Stimulated activated CD8-positive, alpha-beta memory T cell treated with anti-CD3 and anti-CD28 coated beads, Interleukin-7, amount 100 ng/mL, for 4 hours (primary cell): ENCODE measurements at places on chromosomes 13 and 19.

- DNase-seq = no peak
These were observed 133.3 kb downstream of the SOX1 start for GRCh38 chr13:112200200-112200599.

DNA sequence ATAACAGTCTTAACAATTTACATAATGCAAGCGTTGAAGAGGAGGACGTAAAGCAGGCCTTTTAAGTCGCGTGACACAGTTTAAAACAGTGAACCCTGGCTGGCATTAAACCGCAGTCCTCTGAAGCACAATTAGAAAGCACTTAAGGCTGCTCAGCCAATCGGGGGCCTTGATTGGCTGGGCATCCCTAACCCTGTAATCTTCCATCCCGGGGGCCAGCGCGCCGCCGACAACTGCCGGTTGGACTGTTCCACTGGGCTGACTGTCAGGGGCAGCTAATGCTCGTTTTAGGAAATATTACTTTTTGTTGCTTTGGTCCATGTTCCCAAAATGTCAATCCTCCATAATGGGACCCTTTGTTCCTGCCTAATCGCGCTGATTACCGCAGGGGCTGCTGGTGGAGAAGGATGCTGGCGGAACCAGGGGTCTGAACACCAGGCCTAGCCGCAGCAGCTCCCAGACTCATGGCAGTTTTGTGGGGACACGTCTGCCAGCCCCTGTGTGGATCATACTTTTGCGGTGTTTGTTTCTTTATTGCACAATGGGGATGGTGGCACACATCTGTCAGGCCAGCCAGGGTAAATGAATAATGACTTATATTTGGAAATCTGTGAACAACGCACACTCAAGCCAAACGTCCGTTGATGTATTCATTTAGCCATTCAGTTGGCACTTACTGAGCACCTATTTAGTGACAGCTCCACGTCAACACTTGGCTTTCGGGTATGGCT lies 127.1 kb upstream of the SPACA7 start:
- no peak for DNase-seq

DNA sequence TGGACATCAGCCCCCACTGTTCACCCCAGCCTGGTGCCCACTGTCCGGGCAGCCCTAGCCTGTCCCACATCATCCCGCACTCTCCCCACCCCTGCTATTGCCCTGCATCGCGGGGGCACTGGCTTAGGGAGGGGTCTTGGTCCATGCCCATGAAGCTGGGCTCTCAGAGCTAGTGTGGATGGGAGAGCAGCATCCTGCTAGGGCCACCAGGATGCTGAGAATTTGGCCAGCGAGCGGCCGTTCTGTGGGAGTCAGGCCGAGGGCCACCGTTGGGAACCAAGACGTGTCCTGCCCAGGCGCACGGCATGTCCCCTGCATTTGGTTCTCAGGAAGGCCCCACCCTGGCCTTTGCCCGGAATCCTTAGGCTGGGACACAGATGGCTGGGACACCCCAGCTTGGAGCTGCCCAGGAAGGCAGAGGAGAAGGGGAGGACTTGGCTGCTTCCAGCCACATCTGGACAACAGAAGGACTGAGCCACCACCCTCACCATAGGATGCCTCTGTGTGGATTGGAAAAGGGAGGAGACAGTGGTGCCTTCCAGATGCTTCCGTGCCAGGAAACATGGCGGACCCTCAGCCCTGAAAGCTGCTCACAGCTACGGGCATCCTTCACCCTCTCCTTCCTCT lies 14.6 kb downstream of the ADGRE5 start:
- DNase-seq = no peak

- DNase-seq = no peak
These were observed 56.1 kb upstream of the STK24 start for GRCh38 chr13:98632961-98633360.

- peak; percentile 60 for DNase-seq
These were observed 19.4 kb downstream of the CEACAM21 start for GRCh38 chr19:41595258-41595889.

DNA sequence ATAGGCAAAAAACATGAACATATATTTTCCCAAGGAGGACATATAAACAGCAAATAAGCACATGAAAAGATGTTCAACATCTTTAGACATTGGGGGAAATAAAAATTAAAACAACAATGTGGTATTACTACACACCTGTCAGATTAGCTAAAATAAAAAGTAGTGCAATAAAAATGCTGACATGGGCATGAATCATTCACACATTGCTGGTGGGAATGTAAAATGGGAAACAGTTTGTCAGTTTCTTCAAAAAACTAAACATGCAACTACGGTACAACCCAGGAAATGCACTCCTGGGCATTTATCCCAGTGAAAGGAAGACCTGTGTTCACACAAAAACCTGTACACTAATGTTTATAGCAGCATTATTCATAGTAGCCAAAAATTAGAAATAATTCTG lies 5.3 kb upstream of the SUCLA2 start:
- DNase-seq = no peak
